HT1080 (cell line): ENCODE measurements at places on chromosomes 2 and 18. TPM values are rescaled to one million over a fixed set of nuclear protein-coding genes. Genes with fewer than 3 reads are reported as not detected.

- no peak for DNase-seq
These were observed 106.6 kb upstream of the ID2 start for GRCh38 chr2:8575038-8575833.

DNA sequence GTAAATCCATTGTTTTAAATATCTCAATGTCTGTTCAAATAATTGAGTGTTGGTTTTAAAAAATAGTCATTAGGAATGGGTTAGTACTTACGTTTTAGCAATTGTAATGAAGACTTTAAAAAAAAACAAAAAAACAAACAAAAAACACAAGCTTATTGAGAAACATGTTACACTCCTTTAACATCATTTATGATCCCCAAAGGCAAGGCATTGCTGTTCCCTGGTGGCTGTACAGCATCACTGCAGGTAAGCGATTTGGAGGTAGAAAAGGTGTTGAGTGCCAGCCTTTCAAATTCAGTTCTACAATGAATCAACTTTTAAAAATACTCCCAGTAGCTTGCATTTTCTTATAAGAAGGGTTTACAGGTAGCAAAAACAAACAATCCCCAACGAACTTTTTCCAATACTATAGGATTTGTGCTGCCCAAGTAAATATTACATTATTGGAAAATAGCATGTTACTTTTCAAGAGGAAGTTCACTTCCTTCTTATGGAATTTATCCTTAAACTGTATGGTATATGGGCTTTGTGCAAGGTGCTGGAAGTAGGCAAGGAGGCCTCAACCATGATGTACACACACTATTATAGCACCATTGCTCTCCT, 27.5 kb downstream of the CNRIP1 start:
- DNase-seq = no peak

DNA sequence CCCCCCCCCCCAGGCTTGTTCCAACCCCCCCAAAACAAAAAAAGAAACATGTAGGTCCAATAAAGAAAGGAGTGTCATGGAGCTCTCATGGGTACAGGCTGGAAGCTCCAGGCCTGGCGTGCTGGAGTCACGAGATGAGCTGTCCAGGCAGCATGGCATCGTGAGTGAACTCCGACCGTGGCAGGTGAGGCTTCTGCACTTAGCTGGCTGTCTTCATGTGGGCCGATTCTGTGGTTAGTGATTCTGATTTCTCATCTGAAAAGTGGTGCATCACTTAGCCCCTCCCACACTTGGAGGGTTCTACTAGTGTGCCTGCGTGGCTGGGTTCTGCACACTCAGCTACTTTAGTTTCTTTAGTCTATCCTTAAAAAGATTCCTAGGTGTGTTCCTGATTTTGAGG, 126.4 kb upstream of the MGAT5 start:
- no peak for DNase-seq

DNA sequence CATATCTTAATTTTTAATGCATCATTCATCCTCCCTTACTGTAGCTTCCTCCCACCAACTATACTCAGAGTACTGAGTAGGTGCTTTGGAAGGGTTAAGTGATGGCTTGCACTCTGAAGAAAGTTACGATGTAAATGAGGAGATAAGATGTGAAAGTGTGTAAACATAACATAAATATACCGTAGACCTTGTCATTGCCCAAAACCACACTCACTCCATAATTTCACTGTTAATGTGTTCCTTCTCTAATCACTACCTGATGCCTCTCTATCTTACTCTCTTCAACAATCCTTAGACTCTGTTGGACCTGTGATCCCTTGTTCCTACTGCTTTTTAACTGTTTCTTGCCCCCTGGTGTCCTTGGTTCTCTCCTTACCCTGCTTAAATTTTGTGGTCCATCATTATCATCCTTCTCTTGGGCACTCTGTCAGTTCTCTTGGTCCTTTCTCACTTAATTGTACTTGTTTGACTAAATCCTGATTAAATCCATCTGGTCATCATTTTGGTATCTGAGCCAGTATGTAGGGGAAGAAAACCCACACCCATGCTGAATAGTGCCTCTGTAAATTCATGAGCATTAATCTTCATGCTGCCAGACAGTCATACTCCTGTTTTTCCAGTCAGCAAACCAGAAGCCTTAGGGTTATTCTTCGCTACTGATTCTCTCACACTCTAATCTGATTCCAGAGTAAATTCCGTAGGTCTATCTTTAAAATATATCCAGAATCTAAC, 45.0 kb downstream of the PMS1 start:
- no peak for DNase-seq

DYNC2LI1 gene
- 4.8 and 7.5 TPM in 2 replicates for total RNA-seq
